ENCODE measurements at places on chromosomes 1 and 21. TPM values are rescaled to one million over a fixed set of nuclear protein-coding genes. Genes with fewer than 3 reads are reported as not detected.

DNA sequence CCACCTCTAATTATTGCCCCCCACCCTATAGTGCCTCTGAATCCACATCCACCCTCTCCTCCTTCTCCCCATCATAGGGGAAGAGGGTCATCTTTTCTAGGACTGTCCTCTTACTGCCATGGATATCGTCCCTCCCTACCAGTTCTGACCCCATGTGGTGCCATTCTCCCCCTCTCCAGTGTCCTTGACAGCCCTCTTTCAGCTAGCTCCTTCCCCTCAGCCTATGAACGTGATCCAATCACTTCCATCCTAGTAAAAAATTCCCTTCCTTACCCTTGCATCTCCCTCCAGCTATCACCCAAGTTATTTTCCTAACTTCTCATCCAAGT, 172.7 kb downstream of the RRAGC start:
- no peak for DNase-seq

DNA sequence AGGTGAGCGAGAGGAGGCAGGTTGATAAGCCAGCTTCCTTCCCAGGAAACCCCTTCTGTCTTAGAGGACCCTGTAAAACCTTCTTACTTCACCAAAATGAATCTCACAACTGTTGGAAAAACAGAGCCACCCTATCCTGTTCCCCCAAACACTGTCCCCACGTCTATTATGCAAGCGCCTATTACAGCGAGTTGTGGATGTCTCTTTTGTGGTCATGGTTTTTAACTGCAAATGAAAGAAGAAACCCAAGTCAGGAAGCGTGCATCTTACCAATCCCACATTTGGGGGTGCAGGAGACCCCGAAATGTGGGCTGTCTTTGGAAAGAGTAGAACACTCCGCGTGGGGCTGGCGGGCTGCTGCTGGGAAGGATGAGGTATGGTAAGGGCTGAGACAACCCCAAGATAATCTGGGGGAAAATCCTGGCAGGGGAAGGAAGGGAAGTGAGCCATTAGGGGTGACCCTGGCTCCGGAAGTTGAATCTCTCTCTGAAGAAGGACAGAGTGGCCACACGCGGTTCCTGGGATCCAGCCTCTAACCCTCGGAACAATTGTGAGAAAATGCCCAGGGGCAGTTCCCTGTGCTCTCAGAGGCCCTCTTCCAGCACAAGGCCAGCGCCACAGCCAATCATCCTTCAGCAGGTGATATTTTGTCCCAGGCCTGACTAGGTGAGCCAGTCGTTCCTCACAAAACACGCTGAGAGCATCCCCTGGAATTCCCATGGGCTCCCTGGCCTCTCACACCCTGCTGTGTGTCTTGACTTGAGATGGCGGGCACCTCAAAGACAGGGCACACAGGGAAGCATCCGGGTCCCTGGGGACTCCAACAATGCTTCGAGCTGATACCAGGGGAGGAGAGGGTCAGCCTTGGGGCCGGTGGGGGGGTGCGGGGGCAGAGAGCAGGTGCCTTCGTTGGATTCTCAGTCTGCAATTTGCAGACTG, 168.5 kb upstream of the IRF2BP2 start:
- DNase-seq = peak; percentile 64

Gene TNFRSF9
- not detected for total RNA-seq

Gene DNAH14
- total RNA-seq = 5.8 TPM
